ENCODE measurements at places on chromosomes 2 and 18.

DNA sequence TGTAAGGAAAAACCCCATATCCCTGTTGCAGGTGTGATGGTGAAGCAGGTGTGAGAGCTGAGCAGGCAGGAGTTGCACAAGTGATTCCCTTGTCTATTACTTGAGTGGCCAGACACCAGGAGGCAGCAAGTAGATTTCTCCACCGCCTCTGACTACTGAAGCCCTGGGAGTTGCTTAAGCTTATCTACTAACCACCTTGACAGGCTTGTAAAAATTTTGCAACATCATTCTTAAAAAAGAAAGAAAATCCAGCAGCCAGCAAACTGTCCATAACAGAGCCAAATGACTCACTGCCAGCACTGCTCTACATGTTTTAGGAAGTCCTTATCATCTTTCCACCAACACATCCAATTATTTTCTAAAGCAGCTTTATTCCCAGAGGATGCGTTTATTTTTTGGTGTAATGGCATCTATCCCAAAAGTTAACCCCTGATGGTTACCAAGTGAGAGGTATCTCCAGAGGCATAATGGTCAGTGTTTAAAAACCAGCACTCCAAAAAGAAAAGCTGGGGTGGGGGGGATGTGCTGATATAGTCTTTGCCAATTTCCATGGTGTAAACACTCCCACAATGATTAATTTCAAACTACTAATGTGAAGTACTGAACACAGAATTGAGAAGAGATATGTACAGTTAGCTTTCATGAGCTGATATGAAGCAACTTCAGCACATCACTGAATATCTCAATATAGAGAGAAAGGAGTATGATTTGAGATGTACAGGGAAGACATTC is 16.3 kb upstream of the GPR39 start:
- DNase-seq: no peak

GRCh38 chr2:60707750-60708371 is 48.2 kb upstream of the PAPOLG start:
- peak; percentile 7 for DNase-seq

- no peak for DNase-seq
Observed at GRCh38 chr2:205948883-205949282, 137.1 kb downstream of the INO80D start.

DNA sequence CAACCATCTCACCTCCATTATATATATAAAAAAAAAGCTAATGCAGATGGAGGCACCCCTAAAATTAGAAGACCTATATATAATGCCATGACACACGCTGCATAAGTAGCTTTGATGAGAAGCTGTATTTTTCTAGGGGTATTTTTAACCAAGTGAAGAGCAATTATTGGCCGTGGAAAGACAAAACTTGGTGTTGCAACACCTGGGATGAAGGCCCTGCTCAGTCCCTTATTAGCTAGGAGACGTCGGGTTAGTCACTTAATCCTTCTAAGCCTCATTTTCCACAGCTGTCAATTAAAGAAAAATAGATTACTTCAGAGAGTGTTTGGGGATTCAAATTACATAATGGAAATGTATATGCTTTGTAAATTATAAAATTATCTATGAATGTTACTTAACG is 63.0 kb downstream of the WDR75 start:
- no peak for DNase-seq

- DNase-seq: no peak
Observed at GRCh38 chr2:12697617-12698016, 19.1 kb upstream of the TRIB2 start.

DNA sequence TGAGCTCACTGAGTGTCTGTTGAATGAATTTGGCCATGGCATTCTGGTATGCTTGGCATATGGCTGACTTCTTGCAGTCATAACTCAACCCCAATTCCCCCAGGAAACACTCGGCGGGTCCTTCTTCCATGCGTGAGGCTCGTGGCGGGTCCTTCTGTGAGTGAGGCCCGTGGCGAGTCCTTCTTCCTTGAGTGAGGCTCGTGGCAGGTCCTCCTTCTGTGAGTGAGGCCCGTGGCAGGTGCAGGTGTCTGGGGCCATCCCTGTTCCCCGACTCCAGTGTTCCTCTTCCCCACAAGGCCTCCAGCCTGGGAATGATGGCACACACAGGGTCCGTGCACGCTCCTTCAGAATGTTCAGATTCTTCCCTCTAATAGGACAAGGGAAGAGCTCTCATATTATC is 169.0 kb downstream of the EIPR1 start:
- no peak for DNase-seq

DNA sequence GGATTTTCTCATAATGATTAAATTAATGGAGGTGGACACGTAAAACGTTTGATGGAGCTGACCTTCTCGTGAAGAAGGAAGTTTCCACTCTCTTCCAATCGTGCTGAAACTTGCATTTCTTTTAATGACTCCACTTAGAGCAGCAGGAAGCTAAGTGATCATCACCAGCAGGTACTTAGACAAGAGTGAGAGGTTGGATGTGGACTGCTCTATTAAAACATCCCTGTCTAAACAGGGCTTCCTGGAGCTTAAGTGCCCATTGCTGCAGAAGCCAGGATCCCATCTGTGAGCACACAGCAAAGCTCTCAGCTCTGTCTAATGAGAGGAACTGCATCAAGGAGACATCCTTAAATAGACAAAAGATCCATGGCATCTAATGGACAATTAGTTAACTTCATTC is 1539.5 kb upstream of the CELF4 start:
- peak; percentile 56 for DNase-seq

DNA sequence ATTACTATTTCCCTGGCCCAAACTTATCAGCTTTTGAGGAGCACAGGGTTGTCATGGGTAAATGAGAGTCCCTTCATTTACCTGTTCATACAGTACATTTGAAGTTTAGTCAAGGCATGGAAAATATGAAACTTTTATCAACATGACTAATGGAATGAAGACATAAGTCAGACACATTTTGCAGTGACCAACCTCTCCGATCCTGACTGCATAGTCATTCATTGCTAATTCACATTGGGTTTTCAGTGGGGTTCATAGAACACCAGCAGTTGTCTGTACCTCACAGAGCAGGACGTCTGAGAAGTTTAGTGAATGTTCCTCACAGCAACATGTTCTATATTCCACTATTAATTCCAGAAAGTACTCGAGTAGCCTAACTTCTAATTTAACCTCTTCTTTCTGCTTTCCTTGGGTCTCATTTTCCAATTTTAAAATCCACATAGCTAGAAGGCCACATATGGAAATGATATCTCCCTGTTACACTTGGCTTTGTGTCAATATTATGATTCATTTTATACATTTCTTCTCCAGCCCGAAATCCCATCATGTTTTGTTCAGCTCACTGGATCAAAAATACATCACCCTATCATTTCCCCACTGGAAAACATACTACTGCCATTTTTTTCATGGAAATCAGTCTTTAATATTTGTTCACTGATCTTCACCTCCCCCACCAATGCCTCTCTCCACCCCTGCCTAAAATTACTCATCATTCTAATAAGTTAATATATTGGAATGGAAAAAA is 65.9 kb downstream of the CDH20 start:
- no peak for DNase-seq

GRCh38 chr18:10139783-10140410 is 226.1 kb downstream of the VAPA start:
- no peak for DNase-seq

DNA sequence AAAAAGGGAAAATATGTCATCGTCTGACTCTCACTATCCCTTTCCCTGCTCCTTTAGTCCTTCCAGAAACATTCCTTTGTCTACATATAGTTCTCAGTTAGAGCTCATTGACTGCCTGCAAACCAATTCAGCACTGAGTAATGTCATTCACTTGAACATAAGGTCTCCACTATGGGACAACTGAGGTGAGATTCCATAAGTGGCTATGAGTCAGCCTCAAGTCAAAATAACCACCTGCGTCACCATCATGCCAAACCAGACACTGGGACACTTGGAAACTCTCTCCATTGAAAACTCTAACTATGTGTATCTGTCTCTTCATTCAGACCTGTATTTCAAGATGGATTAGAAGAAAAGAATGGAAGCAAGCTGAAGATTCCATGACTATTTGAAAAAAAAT is 878.0 kb upstream of the PIK3C3 start:
- no peak for DNase-seq

GRCh38 chr2:219538504-219538951 is 5.1 kb downstream of the CHPF start:
- no peak for DNase-seq

DNA sequence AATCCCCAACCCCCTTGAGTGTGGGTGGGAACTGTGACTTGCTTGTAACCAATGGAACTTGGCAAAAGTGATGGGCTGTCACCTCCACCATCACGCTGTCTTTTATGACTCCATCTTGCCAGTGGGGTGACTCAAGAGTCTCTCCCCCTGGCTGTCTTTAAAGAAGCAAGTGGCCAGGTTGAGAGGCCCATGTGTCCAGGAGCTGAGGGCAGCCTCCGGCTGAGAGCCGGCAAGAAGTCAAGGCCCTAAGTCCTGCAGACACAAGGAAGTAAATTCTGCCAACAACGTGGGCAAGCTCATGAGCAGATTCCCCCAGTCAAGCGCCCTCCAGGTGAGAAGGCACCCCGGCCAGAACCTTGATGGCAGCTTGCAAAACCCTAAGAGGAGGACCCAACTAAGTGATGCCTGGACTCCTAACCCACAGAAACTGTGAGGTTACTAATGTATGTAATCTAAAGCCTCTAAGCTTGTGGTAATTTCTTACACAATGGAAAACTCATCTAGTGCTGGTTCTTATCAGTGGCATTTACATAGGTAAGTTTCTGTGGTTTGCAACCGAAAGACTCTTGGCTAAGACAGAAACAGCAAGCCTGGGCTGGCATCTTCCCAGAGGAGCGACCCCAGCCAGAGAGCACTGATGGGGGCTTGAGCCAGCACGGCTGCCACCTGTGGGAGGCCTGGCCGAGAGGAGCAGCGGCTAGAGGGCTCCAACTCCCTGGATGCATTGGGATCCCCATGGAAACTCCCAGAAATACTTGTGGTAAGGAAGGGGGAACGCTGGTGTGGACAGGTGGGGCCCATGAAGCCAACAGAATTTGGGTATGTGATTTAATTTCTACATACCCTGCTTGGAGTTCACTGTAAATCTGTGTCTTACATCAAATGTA is 49.3 kb downstream of the CIB4 start:
- DNase-seq: no peak

GRCh38 chr2:102171946-102172345 is 14.9 kb upstream of the IL1RL2 start:
- no peak for DNase-seq

DNA sequence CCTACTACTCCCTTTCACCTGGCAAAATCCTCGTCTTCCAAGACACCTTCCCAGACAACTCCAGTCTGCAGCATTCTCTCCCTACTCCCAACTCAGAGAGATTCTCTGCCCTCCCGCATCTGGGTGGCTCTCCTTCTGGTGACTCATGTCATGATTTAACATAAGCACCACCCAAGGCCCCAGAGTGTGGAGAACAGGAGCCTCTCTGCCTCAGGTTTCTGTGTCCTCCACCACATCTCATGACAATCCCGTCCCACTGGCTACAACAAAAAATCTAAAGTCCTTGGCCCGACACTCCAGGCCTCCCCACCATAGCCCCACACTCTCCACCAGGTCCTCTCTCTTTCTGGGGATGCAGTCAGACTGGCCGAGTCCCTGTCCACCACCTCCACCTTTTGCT is 197.1 kb downstream of the BCL11A start:
- no peak for DNase-seq

- no peak for DNase-seq
Observed at GRCh38 chr2:236872981-236873380, 212.7 kb upstream of the COPS8 start.

DNA sequence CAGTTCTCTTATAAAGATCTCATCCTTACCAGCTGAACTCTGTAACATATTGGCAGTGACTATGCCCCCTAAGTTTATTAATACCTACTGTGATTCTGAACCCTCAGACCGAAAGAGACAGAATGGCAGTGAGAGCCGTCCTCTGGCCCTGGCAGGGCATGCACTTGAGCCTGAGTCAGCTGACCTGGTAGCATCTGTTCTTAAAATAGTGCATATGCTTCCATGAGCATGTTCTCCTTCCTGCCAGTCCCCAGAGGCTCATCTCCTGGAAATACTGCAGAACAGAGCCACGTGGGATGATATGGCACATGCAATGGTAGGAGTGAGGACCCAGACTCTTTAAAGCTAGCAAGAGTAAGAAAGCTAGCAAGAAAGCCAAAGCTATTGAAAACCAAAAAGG is 59.0 kb downstream of the RASGRP3 start:
- no peak for DNase-seq

- no peak for DNase-seq
Observed at GRCh38 chr2:129444751-129445150, 534.7 kb upstream of the RAB6C start.

- DNase-seq: peak; percentile 18
Observed at GRCh38 chr2:20411361-20411894, 35.4 kb upstream of the RHOB start.

DNA sequence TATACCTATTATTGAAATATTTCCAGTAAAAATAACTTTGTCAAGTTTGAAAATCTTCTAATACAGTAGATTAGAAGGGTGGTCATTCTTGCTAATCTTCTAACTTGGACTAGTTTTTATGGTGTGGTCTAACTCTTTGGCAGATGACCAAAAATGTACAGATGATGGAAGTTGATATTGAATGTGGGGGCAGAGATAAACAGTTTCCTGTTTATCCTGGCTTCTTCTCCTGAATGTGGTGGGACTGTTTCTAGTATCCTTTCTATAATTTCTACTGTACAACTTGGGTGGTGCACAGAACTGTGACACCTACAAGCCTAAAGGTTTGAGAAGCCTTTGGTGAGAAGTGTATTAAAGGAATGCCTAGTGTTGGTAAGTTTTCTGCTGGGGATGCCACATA is 178.7 kb downstream of the PDE11A start:
- DNase-seq: no peak

DNA sequence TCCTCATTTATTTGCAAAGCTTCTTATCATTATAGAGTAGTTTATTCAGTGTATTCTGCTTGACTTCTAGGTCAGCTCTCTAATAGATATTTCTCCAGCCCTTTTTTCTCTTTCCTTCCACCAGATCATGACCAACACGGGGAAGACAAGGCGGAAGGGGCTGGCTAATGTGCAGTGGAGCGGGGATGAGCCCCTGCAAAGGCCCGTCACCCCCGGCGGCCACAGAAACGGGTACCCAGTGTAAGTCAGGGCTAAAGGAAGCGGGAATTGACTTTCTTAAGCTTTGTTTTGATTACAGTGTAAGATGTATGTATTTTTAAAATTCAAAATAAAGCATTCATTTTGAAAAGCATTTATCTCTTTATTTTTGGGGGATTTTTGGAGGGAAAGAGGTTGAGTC is 50.7 kb upstream of the B3GNT7 start:
- DNase-seq: no peak

- no peak for DNase-seq
Observed at GRCh38 chr2:196479350-196479749, 160.2 kb upstream of the CCDC150 start.

- no peak for DNase-seq
Observed at GRCh38 chr18:27901424-27902226, 275.3 kb downstream of the CDH2 start.
